ENCODE measurements at places on chromosomes 7 and 10. TPM values are rescaled to one million over a fixed set of nuclear protein-coding genes. Genes with fewer than 3 reads are reported as not detected.

GRCh38 chr7:158587162-158588084, at the start of gene PTPRN2:
Gene PTPRN2 (minus strand): TSS chr7:158587823.
- peak; percentile 40 for DNase-seq

MBL2 gene
- not detected for total RNA-seq

- DNase-seq: no peak
Measured at GRCh38 chr10:13767676-13768178, 181.0 kb downstream of the PRPF18 start.

PLEKHS1 gene
- total RNA-seq: not detected

DNA sequence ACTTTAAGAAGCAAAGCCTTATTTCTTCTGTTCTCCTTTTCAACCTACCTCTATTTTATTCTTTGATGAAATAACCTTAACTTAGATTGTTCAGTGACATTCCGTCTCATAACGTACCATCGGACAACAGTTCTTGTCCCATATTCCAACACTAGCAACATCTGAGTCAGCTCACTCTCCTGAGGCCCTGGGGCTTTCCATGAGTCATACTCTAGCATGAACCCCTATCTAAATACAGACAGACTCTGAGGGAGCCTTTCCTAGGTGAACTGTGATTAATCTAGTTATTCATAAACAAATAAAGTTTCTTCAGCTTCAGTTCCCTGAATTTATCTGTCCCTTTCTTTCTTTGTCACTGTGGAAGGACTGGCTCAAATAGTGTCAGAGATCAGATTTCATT, 168.7 kb upstream of the LYZL1 start:
- DNase-seq: peak; percentile 53

DNA sequence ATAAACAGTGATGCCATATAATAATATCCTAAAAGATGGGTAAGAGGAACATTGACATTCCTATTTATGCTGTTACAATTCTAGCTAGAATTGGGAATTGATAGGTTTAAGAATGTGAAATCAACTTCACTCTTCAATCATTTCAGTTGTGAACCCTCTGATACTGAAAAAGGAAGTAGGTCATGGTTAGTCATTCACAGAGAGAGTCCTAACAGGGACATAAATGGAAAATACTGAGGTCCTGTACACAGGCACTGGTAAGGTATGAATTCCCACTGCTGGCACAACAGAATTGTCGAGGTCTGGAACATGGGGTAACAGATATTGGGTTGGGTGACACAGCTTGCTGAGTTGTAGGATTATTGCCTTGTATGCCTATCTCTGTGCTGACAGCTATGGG, 289.4 kb upstream of the LRRN3 start:
- DNase-seq: no peak

DNA sequence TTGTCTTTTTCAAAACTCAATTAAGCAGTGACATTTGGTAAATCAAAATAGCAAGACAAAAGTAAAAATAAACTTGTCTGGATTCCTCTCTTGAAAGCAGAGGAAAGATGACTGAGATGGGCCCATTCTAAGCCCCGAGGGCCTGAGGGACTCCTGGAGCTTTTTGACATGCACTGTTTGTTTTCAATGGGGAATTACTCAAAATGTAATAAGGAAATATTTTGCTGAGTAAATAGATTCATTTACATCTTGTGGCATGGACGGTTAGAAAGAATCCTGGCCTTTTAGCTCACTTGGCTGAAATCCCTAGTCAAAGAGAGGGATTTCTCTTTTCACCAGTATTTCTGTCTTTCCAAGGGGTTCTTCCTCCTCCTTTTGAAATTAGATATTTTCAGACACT, 108.0 kb downstream of the MKX start:
- DNase-seq: no peak

GRCh38 chr10:120286280-120286679, 170.7 kb upstream of the PLPP4 start:
- no peak for DNase-seq

HOXA4 gene
- 0.51 TPM for total RNA-seq

Data from fibroblast of lung (primary cell).